A375 (cell line): ENCODE measurements at places on chromosomes 16 and 17. TPM values are rescaled to one million over a fixed set of nuclear protein-coding genes. Genes with fewer than 3 reads are reported as not detected.

Gene NGFR
- 13.1 and 16.0 TPM in 2 replicates for total RNA-seq

Gene NPIPB6
- 2.0 and 3.2 TPM in 2 replicates for total RNA-seq

Gene CCL17
- total RNA-seq: not detected in 2 replicates

Gene RNF157
- 10.0 and 12.1 TPM in 2 replicates for total RNA-seq

Gene ATP2A1
- total RNA-seq: 0.53 and 1.2 TPM in 2 replicates
